ENCODE measurements at places on chromosomes 6 and 20.

- no peak for DNase-seq
Observed at GRCh38 chr20:55095745-55096400, 620.5 kb downstream of the DOK5 start.

DNA sequence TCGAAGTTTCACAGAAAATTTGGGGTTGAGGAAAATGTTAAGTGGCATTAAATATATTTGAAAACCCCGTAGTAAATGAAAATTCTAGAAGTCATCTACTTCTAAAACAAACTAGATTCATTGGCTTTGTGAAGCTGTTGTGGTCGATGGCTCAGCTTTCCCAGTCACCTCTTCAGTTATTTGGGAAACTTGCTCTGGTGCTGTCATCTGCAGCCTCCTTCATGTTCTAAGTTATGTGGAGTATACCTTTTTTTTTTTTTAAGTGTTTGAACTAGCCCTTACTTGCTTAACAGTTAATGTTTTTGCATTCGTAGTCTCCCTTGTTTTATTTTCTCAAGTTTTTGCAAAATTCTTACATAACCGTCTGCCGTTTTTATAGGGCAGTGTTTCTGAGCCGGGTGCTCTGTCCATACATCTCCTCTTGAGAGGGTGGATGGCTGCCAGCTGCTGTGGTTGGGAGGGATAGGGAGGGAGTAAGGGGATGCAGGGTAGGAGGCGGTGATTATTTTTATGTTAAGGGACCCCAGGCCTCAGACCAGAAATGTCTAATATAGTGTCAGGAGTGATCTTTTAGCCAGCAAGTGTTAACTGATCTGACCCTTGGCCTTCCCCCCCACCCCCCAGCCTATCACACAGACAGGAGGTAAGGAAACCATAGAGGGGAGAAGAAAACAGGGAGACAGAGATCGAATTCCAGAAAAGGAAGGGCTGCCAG lies 7.1 kb downstream of the RREB1 start:
- DNase-seq, result no peak

DNA sequence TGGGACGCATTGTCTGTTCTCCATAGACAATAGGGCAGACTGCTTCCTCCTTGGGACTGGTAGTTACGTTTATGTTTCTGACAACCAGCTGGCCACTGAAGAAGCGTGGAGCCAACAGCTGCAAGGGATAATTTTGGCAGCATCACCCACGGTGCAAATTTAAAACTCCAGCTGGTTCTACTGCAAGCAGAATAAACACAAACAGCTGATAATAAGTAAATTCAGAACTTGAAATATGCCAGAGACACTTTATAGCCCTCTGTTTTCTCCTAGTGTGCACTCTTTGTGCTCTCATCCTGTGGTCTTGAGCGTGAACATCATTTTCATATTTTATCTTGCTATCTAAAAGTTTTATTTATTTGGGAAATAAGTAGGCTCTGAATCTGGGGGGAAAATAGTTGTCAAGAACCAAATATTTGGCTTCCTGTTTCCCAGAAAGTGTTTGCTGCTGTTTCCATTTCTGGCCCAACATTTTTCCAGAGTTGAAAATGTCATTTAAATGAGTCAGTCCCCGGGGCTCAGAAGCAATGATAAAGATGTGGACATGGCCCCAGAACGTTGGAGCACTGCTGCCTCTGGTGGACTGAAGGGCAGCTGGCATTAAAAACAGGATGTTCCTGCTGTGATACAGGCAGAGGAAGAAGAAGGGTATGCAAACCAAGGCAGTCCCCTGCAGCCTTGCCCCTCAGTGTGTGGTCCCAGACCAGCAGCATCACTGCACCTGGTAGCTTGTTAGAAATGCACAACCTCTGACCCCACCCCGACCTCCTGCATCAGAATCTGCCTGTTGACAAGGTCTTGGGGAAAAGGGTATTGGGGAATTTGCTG lies 12.5 kb upstream of the THBD start:
- DNase-seq, result no peak

GRCh38 chr6:78300885-78301284 lies 566.5 kb upstream of the IRAK1BP1 start:
- DNase-seq, result no peak

DNA sequence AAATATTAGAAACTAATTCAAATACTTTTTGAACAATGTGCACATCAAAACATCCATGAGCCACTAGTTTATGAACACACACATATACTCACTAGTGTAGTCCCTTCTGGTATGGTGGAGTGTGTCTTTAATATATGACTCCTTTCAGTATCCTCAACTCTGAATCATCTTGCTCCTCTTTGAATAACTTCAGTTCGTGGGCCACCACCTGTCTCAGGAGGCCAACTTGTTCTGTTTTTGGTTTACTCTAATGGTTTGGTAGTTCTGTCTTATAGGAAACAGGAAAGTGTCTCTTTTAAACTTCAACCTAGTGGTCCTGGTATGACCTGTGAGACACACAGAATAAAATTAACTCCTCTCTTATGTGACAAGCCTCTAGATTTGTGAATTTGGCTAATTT lies 55.6 kb downstream of the ZNF292 start:
- DNase-seq, result no peak

- DNase-seq, result no peak
Observed at GRCh38 chr20:51926670-51927305, 124.5 kb upstream of the SALL4 start.

- DNase-seq, result no peak
Observed at GRCh38 chr20:11880680-11881079, 37.0 kb upstream of the BTBD3 start.

DNA sequence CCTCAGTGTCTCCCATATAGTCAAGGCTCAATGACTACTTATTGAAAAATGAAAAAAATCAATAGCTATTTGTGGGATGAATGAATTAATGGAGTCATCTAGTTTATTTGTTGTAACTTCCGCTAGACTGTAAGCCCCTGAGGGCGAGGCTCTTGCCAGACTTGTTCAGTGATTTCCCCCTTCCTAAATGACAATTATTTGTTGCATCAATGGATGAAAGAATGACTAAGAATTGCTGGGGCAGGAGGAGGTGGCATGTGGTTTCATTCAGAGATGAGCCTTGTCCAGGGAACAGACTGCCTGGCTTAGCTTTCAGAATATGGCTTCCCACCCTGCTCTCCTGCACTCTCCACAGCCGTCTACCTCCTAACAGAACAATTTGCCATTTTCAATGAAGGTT lies 1.1 kb upstream of the PRELID3B start:
- no peak for DNase-seq

DNA sequence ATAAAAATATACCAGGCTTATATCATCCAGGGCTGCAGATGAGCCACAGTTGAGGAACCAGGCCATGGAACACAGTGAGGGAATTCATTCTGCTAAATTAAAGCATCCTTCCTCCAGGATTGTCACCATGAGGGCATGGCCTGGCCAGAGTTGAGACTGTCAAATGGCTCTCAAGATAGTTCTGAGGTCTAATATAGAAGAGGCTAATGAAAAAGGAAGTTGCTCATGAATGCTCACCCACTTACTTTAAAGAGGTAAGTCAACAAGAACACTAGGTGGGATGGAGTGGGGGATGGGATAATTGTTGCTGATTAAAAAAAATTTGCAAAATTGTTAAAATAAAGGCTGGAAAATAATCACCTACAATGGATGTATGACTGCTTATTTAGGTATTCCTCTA lies 72.0 kb upstream of the GCM1 start:
- no peak for DNase-seq

DNA sequence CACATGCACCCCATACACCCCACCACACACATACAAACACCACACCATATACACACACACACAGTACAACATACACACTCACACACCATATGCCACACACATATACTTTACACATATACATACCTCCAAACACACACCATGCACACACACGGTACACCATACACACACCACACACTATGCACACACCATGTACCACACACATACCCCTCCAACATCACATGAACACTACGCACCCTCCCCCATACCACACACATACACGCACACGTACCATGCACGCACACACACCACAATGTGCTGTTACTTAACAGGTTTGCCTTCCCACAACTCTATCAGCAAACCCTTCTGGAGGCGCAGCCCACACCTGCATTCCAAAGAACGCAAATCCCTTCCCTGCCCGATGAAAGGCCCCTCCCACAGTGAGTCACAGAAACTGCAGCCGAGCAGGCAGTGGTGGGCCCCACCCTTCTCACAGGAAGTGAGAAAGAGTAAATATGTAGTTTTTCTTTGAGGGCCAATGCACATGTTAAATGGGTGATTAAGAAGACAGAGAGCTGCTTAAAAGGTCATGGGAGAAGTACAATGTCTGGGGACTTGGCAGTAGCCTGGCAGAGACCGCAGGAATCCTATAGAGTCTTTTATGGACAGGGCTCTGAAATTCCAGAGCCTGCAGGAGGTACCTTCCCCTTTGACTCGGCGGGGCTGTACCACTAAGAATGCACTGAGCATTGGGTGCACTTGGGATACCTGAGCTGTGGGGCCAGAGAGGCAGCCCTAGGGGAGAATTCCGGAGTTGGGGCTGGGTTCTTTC lies 34.1 kb upstream of the EZR start:
- no peak for DNase-seq

DNA sequence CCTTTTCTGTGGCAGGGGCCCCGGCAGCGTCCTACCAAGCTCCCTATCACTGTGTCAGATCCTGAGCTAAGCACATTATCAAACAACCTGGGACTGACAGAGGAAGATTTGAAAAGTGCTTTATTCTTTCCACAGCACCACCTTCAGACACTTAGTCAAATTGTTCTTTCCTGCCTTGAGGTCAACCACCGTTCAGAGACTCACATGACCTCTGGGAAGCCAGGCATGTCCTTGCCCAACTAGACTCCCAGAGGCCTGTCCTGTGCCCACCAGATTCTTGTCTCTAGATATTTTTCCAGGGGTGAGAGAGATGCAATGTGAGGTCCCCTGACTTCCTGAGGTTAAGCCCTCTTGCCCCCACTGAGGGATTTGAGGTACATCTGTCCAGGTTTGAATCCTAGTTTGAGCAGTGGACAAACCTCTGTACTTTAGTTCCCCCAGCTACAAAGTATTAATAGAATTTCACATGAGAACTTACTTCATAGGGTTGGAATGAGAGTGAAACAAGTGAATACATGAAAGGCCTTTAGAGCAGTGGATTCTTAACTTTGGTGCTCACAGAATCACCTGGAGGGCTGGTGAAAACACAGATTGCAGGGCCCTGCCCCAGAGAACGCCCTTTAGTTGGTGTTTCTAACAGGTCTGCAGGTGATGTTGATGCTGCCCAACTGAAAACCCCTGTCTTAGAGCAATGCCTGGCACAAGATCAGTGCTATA lies 179.8 kb downstream of the CLIC5 start:
- no peak for DNase-seq

GRCh38 chr6:144500892-144501291 lies 215.8 kb downstream of the UTRN start:
- DNase-seq, result no peak

DNA sequence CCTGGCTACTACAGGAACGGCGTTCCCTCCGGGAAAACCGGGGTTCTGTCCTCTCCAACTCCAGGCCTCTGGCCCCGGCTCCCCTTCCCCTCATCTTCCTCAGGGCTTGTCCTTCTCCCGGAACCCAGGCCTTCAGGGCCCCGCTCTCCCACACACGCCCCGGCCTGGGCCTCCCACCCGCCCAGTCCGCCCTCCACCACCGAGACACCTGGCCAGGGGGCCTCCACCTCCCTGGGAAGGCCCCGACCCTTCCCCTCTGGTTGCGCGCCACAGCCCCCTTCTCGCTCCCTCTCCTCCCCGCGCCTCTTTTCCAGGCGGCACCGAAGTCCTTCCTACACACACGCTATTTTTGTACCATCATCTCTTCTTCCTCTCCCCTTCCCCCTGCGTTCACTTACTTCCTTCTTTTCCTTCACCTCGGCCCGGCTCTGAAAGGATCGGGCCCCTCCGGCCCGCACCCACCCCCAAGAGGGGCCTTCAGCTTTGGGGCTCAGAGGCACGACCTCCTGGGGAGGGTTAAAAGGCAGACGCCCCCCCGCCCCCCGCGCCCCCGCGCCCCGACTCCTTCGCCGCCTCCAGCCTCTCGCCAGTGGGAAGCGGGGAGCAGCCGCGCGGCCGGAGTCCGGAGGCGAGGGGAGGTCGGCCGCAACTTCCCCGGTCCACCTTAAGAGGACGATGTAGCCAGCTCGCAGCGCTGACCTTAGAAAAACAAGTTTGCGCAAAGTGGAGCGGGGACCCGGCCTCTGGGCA lies 1.3 kb upstream of the SIRPA start:
- DNase-seq, result no peak

- peak; percentile 85 for DNase-seq
Observed at GRCh38 chr6:31680226-31681134, at the start of gene LY6G5C. Gene LY6G5C (minus strand): TSS chr6:31681067. CDS start chr6:31680373, 694 bp downstream.

- DNase-seq, result no peak
Observed at GRCh38 chr6:124467366-124467765, 494.9 kb upstream of the RNF217 start.

DNA sequence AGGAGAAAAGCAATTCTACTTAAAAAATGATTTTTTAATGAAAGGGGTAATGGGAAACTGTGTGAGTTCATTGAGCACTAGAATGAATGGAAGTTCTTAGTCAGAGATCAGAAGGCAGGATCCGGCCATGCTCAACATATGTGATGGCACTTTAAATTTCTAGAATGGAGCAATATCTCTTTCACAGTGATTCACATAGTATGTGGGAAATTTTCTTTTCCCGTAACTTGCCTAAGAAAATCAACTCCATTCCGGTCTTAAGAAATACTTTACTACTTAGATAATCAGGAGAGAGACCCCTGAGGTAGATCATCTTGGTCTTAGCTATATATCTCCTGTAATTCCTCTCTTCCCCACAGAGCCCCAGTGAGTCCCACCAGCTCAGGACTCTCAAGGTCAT lies 131.8 kb downstream of the SCML4 start:
- DNase-seq, result no peak

DNA sequence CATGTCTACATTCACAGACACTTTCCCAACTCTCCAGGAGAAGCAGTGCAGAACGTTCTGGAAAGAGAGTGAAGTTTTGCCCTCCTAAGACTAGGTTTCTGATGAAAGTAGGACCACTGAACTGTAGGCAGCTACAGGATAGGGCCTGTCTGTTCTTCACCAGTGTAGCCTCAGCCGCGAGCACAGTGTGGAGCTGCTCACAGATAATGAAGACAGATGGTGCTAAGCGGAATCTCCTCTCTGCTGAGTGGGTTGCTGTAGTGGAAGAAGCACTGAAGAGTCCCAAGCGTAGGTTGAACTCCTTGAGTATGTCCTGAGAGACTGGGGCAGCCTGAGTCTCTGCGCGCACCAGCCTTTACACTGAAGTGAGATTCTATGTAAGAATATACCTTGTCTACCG lies 170.2 kb downstream of the PACRG start:
- no peak for DNase-seq
